NCI-H1105 (cell line): ENCODE measurements at places on chromosomes 11 and 22.

GRCh38 chr11:512761-513595, 5.9 kb upstream of the RNH1 start:
- no peak for DNase-seq

DNA sequence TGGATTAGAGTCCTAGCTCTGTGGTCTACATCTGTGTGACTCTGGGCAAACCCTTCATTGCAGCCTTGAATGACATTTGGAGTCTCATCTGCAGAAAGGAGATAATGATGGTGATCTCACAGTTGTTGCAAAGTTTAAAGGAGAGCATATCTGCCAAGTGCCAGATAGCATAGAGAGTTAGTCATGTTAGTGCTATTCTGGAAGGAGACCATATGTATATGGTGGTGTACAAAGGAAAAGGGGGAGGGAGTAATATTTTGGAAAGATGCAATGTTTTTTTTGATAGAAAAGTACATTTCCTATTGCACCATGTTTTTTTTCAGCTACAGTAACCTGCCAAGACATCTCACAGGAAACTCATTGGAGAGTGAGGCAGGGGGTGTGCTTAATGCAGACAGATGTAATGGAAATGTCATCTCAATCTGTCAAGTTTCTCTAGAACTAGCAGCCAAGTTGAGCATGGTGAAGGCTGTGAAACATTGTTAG, 92.1 kb upstream of the NARS2 start:
- no peak for DNase-seq

DNA sequence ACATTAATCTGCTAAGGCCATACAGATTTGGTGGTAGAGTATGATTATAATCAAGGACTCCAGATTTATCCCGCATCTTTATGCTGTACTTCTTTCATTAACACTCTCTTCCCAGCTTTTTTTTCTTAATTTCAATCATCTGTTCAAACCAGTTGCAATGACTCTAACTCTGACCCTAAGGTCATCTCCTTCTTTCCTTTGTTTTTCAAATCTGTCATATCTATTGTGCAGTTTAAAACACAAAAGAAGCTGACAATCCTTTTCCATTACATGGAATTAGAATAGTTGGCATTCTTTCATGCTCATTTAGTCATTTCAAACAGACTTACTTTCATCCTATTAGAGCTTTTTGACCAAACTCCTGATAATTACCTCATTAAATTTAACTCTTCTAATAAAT, 53.6 kb upstream of the GRM5 start:
- DNase-seq, result no peak

DNA sequence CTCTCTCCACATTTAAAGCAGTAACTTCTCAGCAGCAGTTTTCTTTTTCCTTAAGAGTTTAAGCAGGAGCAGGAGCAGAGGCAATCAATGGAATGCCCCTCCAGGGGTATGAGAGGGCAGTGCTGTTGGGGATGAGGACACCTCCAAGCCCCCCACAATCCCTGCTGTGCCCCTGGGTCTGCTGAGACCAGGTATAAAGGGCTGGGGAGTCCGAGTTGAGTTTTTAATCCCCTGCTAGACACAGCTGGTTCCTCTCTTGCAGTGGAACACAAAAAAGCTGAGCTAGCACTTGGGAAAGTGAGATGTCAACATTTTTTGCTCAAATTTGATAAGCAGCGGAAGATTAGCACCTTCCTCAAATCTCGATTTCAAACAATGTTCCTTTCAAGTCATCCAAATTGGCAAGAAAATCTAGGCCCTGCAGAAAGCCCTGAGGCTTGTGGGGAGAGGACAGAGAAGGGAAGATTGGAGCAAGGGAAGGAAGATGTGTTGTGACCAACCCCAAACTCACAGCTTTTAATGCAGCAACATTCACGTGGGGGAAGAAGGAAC, 581.9 kb downstream of the SOX6 start:
- DNase-seq, result no peak

GRCh38 chr11:34358258-34358727, 483 bp upstream of the ABTB2 start:
- peak; percentile 56 for DNase-seq

GRCh38 chr11:102158164-102158735, 48.0 kb downstream of the YAP1 start:
- no peak for DNase-seq

DNA sequence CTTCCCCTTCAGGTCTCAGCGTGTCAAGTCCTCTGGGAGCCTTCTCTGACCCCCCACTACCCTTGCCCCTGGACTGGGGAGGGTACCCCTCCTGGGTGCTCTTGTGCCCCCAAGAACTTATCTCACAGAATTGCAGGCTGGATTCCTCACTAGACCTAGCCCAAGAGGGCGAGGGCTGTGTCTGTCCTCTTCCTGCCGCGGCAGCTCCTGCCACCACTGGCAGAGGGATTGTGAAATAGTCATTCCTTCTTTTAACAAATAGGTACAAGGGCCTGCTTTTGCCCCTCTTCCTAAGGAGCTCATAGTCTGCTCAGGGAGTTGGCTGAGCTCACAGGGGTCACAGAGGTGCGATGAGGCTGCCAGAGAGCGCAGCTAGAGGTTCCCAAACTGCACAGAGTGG, 5.5 kb downstream of the RAB36 start:
- no peak for DNase-seq

GRCh38 chr22:22235558-22235957, 9.0 kb upstream of the VPREB1 start:
- DNase-seq, result no peak

GRCh38 chr11:70146299-70146698, 56.8 kb upstream of the FADD start:
- no peak for DNase-seq

GRCh38 chr11:69156235-69156639, 502 bp downstream of the SMIM38 start:
- no peak for DNase-seq
